HuH-7 (cell line): ENCODE measurements at places on chromosomes 2 and 18.

DNA sequence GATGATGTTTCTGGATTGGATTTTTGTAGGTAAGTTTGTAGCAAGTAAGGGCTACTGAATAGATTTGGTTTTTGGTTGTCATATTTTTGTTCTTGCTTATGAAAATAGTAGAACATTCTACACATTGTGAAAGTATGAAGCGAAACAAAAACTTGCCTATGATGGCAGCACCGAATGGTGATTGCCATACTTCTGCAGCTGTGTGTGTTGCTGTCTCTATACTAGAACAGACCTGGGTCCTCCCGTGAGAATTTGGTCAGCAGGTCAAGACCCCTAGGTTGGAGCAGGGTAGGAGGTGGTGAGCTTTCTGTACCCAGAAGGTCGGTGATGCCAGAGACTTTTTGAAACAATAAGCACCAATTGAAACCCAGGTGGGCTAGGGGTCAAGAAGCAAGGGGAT, 322.6 kb downstream of the PRKCE start:
- DNase-seq = no peak

DNA sequence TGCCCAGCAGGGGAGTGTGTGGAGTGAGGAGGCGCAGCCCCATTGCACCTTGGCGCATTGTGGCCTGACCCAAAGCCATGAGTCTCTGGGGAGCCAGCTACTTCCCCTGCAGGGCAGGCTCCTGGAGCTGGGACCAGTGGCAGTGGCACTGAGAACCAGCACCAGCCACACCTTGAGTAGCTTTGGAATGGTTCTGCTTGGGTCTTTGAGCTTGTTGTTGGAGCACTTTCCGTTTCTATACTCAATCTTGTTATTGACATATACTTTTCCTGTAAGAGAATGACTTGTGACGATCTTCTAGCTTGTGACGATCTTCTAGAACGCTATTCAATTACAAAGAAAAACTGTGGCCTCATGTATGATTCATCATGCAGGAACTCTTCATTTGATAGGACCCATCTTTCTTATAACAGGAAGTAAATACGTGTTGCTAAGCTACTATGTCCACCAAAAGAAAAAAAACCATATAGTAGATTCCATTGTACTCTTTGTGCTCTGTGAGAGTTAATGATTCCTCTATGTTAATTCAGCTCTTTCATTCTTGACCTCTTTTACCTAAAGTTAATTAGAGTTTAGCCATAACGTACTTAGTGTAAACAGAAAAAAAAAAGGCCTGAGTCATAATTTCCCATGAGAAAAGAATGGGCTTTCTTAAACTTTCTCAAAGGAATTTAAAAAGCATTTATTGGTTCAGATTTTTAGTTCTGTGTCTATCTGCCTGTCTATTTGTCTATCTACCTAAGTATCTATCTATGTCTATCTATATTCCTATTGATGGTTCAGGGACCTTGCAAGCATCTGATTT, 113.1 kb downstream of the GATA6 start:
- DNase-seq = no peak

DNA sequence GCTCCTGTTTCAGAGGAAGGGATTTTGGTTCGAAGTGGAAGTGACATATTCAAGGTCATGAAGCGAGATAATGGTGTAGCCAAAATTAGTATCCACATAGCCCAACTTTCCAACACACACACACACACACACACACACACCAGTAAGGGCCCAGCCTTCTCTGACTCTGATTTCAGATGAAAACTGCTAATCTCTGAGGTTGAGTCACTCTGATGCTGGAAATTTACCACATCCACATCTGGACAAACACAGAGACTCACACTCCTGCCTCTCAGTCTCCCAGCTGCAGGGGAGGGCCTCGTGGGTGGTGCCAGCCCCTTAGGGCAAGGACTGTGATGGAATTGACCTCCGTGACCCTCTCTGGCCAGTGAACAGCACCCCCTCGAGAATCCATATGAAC, 29.0 kb upstream of the SLC35F6 start:
- DNase-seq = no peak

DNA sequence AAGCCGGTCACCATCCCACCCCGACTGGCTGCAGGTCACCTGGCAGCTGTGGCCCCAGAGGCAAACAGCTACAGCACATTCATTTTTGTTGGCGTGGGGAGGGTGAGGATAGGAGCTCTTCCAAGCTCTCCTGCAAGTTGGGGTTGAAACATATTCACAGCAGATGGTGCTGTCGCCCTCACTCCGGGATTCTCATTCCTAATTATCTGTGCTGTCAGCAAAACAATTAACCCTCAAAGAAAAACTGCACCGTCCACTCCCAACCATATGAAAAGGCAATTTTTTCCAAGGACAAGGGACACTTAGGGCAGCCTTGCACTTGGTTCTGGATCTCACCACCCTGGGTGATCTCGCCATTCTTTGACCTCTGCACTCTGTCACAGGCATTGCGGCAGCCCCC, 68.6 kb downstream of the ZBTB7C start:
- no peak for DNase-seq

DNA sequence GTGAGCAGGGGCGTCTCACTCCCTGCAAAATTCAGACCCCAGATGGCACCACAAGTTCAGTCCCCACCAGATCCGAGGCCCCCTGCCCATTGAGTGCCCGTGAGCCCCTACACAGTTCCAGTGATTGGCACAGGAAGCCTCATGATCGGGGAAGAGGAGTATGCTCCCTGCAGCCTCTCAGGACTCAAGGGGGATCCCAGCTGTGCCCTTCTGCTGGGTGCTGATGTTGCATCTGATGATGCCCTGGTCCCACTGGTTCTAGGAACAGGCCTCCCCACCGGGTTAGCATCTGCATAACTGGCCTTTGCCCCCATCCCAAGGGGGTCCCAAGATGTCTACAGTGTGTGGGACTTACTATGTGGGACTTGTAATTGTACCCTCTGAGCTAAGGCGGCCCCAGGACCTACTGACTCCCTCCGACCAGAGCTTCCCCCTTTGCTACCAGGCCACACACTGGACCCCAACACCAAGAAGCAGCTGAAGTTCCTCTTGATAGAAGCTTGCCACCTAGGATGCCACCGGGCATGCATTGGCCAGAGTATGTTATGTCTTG, 8.6 kb downstream of the ALPG start:
- no peak for DNase-seq

DNA sequence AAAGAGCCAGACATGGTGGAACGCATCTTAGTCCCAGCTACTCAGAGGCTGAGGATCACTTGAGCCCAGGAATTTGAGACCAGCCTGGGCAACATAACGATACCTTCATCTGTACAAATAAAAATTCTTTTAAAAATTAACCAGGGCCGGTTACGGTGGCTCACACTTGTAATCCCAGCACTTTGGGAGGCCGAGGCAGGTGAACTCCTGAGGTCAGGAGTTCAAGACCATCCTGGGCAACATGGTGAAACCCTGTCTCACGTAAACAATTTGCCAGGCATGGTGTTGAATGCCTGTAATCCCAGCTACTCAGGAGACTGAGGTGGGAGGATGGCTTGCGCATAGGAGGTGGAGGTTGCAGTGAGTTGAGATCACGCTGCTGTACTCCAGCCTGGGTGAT, 25.8 kb upstream of the KCNG3 start:
- DNase-seq = no peak

- DNase-seq = no peak
These were observed 106.8 kb downstream of the WDSUB1 start for GRCh38 chr2:159179696-159180095.

DNA sequence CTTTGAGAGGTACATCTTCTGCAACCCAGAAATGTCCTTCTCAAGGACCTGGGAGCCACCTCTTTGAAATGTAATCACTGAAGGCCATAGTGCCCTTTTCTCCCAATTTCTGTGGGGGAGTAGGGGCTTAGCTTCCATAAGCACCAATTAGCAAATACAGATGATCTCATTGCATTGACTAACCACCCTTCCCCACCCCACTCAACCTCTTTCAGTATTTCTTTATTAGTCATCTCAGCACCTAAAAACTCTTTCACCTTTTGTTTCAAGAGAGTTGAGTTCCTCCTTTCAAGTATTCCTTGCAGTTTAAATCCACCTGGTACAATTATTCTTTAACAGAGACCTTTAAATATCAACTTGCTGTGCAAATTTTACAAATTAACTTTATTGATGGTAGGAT, 1011.8 kb upstream of the CDH2 start:
- no peak for DNase-seq
